Osteocyte (in vitro differentiated cells): ENCODE measurements at places on chromosomes 7 and 10.

DNA sequence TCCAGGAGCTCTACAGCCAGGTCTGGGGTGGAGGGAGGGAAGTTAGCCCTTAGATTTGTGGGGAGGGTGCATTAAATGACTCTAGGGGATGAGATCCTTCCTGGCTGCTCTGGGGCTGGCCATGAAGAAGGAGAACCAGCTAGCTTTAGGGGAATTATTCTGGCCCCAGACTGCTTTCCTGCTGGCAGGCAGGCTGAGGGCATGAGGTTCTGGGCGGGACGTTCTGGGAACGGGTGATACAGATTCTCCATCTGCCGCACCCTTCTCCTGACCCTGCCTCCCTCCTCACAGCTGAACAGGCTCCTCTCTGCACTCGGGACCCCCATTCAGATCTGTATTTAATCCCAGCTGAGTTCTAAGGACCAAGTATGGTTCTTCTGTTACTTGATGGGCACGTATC lies 23.9 kb downstream of the GOLGA7B start:
- no peak for DNase-seq

GRCh38 chr10:60735244-60735643 lies 43.0 kb upstream of the CDK1 start:
- DNase-seq, result no peak

GRCh38 chr10:131815266-131816156 lies 85.3 kb upstream of the PPP2R2D start:
- peak; percentile 73 for DNase-seq

- DNase-seq, result no peak
Observed at GRCh38 chr7:1889556-1890181, 219.6 kb downstream of the ELFN1 start.

DNA sequence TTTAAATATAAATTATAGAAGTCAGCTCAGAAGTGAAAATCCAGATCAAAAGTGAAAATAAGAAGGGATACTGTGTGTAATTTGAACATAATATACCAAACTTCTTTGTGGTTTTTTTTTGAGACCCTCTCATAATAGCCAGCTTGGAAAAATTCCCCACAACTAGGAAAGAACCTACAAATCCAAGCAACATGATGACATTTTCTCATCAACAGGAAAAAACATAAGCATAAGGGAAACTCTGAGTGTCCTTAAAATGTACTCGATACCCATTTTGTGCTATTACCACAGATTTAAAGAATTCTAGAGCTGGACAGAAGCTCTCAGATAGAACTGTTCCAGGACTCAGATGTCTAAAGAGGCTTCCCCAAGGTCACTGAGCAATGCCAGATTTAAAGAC lies 214.8 kb upstream of the KLF14 start:
- no peak for DNase-seq
